ENCODE measurements at places on chromosomes 11 and 22.

DNA sequence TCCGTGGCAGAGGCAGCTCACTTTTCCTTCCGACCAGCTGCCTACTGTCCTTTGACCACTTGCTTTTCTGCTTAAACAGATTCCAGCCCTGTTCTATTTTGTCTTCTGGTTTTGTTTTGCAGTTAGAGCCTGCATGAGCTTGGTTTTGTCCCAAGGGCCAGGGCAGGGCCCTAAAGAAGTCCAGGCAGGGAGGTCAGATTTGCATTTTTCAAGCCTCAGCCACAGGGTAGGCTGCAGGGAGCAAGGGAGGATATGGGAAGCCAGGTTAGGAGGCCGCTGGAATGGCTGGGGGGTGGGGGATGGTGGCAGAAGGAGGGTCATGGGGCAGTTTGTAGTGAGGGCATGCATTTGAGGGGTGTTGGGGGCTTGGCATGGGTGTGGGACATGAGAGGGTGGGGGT is 23.1 kb downstream of the FADD start:
- no peak for DNase-seq

- DNase-seq, result no peak
Observed at GRCh38 chr22:42084874-42085273, 5.4 kb downstream of the SMDT1 start.

DNA sequence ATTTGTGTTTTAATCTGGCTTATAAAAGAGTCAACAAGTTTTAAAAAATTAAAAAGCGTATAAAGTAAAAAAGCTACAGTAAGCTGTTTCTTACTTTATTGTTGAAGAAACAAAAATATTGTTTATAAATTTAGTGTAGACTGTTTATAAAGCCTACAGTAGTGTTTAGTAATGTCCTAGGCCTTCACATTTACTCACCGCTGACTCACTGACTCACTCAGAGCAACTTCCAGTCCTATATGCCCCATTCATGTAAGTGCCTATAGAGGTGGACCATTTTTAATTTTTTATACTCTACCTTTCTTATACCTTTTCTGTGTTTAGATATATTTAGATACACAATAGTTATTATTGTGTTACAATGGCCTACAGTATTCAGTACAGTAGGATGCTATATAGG is 12.2 kb downstream of the MPPED2 start:
- DNase-seq, result no peak

GRCh38 chr11:6541356-6541755 is 44.3 kb downstream of the DNHD1 start:
- DNase-seq, result no peak

DNA sequence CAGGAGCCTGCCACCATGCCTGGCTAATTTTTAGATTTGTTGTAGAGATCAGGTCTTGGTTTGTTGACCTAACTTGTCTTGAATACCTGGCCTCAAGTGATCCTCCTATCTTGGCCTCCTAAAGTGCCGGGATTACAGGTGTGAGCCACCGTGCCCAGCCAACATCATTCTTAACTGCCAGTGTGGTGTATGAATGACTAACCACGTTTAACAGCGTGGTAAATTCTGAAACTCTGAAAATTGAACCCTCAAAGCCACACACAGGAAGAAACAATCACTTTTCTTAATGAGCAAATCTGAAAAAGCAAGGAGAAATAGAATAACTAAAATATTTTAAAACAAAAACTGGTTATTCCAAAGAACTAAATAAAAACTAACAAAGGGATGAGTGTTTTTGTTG is 7.4 kb downstream of the TMEM9B start:
- no peak for DNase-seq

DNA sequence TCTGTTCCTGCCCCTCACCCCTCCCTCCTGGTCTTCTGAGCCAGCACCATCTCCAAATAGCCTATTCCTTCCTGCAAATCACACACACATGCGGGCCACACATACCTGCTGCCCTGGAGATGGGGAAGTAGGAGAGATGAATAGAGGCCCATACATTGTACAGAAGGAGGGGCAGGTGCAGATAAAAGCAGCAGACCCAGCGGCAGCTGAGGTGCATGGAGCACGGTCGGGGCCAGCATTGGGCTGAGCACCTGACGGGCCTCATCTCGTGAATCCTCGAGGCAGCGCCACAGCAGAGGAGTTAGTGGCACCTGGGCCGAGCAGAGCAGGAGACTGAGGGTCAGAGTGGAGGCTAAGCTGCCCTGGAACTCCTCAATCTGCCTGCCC is 941.8 kb downstream of the BRD1 start:
- no peak for DNase-seq

GRCh38 chr11:35182317-35182939 is 43.5 kb downstream of the CD44 start:
- DNase-seq, result no peak

DNA sequence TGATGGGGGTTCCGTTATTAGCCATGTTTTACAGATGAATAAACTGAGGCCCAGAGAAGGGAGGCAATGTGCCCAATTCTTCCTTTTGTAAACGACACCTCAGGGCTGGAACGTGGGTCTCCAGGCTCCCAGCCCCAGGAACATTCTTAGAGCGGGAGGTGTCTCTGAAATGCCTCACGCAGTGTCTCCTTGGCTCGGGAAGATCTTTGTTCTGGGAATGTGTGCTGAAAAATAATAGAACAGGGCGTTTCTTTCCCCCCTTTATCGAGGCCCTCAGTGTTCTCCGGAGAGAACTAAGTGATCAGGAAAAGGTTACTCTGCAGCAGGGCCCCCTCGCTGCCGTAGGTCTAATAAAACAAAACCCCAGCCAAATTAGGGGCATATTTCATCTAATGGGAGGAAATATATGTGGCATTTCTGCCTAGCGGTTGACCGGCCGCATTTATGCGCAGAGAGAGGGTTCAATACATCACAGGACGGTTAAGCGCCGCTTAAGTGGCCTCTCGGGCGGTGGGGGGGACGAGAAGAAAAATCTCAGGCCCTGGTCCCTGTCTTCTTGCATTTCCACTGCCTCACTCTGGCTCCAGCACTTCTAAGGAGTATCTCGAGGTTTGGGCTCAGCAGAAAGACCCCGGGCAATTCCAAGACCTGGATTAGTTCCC is 564.3 kb downstream of the MN1 start:
- no peak for DNase-seq

DNA sequence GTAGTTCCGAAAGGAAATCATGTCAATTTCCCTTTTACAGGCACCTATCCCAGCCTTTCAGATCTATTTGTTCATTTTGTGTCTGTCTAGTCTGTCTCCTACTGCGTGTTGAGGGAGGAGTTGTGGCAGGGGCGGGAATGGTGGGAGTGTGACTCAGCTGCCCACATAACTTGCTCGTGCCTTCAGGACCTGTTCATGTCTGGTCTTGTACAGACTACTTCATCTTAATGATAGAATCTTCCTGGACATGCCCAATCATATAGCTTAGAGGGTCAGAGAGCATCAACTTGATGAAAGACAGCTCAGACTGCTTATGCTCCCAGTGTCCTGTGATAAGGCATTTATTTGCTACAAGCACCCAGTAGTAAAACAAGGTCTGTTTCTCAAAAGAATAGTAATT is 61.0 kb upstream of the BIRC3 start:
- DNase-seq, result no peak

Measured in fibroblast of skin of left quadriceps (primary cell).